ENCODE measurements at places on chromosomes 11 and 22. TPM values are rescaled to one million over a fixed set of nuclear protein-coding genes. Genes with fewer than 3 reads are reported as not detected.

Gene EIF3M
- 872 TPM for total RNA-seq

Gene MICAL2
- total RNA-seq = 148 TPM

- DNase-seq = no peak
Observed at GRCh38 chr11:100865443-100866065, 178.5 kb downstream of the ARHGAP42 start.

GRCh38 chr11:43577566-43578264 is 102.8 kb upstream of the HSD17B12 start:
- no peak for DNase-seq

DNA sequence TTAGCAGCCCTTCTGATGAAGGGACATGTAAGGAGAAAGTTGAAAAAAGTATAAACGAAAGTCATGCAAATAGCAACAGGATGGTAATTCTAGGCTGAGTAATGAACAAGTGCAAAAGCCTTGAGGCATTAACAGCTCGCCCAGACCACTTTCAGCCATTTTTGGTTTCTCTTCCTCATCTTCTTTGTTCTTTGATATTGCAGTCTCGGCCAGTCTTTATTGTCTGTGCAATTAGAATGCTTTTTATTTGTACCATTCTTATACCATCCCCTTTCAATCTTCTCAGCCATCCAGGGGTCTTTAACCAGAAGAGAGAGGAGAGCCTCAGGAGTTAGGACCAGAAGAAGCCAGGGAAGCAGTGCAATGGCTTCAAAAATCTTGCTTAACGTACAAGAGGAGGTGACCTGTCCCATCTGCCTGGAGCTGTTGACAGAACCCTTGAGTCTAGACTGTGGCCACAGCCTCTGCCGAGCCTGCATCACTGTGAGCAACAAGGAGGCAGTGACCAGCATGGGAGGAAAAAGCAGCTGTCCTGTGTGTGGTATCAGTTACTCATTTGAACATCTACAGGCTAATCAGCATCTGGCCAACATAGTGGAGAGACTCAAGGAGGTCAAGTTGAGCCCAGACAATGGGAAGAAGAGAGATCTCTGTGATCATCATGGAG is 7.3 kb downstream of the TRIM34 start:
- DNase-seq = no peak

DNA sequence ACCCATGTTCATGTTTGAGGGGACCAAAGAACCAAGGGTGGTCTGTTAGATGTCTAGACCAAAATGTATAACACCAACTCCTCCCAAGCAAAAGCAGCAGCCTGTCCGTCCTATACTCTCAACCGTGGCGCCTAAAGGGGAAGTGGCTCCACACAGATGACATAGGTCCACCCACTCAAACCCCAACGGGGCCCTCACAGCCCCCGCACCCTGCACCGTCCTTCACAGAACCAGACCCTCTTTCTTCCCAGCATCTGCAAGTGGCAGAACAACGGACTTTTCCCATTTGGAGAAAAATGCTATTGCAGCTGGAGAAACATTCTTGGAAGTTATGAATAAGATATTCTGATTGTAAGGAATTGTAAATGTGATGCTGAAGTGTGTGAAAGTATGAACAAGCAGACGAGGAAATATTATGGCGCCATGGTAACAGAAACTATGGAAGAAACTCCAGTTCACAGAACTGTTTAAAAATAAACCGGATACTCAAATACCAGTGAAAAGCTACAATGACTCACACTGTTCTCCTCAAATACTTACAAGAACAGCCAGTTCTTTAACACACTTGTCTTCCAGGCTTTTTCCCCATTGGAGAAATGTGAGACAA is 76.5 kb upstream of the ARFGAP3 start:
- peak; percentile 52 for DNase-seq

Data from A172 (cell line).